CD4-positive, alpha-beta T cell treated with Interleukin-21 for 1 hour (primary cell): ENCODE measurements at places on chromosomes 12 and 14.
A peak's percentile ranks its signal among the peaks of the same experiment; 100 is the strongest.

DNA sequence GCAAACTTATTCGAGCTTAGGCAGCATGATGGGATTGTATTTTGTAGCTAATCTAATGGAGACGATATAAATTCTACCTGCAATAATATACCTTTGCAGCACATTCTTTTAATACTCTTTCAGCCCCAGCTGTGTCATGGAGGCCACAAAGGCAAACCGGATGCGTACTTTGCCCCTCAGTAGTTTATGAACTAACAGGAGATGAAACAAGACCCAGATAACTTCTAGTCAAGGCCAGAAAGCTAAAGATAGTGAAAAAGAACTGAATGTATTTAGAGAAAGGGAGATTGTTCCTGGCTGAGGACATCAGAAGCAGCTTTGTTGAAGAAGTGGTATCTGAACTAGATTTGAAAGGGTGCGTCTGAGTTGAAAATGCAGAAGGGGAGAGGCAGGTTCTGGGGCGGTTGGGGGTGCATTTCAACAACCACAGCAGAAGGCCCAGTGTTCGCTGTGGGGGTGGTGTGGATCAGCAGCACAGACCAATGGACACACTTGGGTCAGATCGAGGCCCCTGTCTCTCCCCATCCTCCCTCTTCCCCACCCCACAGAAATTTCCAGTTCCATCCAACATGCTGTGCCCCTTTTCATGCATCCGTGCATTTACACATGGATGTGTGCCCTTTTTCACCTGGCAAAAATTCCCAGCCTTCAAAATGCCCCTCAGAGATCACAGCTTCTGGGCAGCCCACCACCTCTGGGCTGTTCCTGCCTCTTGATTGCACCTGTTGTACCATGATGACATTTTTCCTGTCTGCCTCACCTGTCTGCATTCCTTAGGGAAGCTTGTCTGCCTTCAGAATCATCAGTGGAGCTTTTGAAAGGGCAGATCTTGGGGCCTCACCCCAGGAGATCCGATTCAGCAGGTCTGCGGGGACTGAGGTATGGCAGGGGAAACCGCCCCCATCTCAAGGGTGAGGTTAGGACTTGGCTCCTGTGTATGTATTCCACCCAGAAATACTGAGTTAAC lies 2.2 kb downstream of the ZNF839 start:
- no peak for DNase-seq

- DNase-seq, result no peak
These were observed 71.8 kb downstream of the LRP6 start for GRCh38 chr12:12195081-12195480.

GRCh38 chr12:131620946-131621681 lies 89.8 kb upstream of the SFSWAP start:
- no peak for DNase-seq

- peak; percentile 66 for DNase-seq
These were observed 699 bp downstream of the KTN1 start for GRCh38 chr14:55580470-55581341.

GRCh38 chr14:59538936-59539335 lies 37.7 kb downstream of the CCDC175 start:
- no peak for DNase-seq

- DNase-seq, result no peak
These were observed 122.1 kb downstream of the PRKD1 start for GRCh38 chr14:29805415-29806123.

GRCh38 chr12:26830783-26831551 lies 2.0 kb downstream of the ITPR2 start:
- no peak for DNase-seq

GRCh38 chr12:22268406-22268805 lies 66.1 kb downstream of the ST8SIA1 start:
- DNase-seq, result no peak
